ENCODE measurements at places on chromosomes 13 and 19.

DNA sequence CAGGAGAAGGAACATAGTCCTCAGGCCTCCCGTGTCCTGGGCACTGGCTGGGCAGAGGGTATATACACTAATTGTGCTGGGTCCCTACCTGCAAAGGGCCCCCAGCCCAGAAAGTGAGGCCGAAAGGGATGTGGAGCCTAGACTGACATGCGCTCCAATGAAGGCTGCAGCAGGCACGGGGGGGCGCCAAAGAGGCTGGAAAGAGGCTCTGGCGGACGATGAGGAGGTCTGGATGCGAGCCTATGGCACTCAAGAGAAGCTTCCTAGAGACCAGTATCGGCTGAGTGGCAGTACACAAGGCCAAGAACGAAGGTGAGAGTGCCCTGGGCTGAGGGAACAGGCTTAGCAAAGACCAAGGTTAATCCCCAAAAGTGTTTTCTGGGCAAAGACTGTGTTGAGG is 16.6 kb downstream of the VRK3 start:
- DNase-seq: no peak

DNA sequence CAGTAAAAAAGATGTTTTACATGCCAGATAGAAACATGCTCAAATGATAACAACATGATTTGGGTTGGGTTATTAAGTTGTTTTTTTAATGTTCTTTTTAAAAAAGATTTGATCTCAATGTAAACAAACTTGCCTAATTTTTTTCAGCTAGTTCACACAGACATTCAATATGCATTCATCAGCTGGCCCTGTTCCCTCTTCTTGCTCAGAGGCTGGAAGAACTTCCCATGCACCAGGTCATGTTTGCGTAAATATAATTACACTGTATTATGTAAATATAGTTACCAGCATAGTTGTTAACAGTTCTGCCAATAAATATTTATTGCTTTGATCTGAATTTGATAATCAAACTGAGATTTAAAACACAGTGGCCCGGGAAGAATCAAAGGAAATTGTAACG is 70.6 kb downstream of the ATP11A start:
- no peak for DNase-seq

DNA sequence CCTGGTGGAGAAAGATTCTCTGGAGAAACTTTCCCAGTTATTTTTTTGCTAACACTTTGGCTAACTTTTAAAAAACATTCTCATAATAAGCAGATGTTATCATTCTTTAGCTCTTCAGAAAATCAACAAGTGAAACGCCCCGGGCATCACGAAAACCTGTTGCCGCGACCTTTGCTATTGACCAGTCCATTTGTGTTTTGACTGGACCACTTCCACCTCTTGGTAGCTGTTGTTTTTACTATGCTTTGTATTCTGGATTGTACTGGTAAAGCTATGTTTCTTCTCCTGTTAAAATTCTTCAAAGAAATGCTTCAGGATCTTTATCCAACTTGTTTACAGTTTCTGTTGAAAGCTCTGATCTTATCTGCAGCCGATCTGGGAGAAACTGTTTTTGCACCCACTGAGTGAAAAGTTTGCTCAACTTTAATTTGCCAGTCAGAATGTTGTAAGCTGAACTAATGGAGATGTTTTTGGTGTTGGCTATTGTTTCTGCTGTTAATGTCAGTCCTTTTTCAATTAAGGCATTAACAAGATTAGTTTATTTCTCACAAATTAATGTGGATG is 23.3 kb downstream of the UFM1 start:
- DNase-seq: no peak

DNA sequence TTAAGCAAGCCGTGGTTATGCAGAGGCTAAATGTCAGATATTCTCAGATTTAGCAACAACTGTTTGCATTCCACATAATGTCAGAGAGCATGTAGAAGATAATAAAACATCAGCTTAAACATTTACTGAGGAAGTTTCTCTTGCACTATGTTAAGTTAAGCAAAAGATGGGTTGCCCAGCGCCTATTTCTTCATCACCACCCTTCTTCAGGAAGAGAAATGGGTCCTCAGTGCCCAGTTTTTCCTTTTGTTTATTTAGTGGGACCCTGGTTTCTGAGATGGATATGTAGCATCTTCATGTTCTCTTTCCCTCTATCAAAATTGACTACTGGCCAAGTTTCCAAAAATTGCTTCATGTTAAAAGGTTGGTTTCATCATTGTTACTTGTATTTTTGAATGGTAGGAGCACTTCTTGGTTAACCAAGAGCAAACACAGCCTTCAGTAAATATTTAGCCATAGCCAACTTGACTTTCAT is 356.8 kb downstream of the RFC3 start:
- no peak for DNase-seq

- DNase-seq: no peak
Observed at GRCh38 chr19:18606281-18607225, at the start of gene CRLF1. Gene CRLF1, minus strand, starts transcription at chr19:18606799. Its CDS starts 143 bp downstream, at chr19:18606656.

GRCh38 chr13:109586509-109587346 is 199.7 kb downstream of the IRS2 start:
- no peak for DNase-seq

DNA sequence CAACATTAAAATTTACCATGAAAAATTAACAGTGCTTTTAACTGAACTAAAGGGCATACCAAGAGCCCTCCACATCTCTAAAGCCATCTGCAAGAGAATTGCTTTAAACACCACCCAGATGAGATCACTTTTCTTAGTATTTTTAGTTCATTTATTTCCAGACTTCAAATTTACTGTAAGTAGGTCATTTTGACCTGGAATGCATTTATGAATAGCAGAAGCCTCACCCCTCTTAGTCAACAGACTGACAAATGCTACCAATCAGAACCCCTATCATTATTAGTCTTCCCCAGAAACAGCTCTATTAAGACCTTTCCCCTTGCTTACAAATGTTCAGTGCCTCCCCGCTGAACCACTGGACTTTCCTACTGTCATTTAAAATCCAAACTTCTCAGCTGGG is 27.3 kb downstream of the RUBCNL start:
- DNase-seq: no peak

DNA sequence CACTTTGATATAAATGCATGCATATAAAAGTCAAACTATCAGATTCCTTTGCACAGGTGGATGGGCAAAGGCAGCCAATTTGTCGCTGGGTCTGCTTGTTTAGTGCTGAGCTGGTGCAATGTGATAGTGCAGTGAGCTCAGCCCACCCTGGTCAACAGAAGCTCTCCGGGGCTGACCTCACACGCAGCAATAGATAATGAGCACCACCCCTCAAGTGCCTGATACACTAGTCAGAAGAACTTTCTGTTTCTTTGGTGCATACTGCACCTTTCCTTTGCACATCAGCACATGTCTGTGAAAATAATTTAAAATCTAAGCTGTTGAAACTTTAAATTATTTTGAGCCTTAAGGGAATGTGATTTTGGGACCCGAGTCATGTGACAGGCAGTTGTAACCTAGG is 20.2 kb downstream of the ATP8A2 start:
- no peak for DNase-seq

DNA sequence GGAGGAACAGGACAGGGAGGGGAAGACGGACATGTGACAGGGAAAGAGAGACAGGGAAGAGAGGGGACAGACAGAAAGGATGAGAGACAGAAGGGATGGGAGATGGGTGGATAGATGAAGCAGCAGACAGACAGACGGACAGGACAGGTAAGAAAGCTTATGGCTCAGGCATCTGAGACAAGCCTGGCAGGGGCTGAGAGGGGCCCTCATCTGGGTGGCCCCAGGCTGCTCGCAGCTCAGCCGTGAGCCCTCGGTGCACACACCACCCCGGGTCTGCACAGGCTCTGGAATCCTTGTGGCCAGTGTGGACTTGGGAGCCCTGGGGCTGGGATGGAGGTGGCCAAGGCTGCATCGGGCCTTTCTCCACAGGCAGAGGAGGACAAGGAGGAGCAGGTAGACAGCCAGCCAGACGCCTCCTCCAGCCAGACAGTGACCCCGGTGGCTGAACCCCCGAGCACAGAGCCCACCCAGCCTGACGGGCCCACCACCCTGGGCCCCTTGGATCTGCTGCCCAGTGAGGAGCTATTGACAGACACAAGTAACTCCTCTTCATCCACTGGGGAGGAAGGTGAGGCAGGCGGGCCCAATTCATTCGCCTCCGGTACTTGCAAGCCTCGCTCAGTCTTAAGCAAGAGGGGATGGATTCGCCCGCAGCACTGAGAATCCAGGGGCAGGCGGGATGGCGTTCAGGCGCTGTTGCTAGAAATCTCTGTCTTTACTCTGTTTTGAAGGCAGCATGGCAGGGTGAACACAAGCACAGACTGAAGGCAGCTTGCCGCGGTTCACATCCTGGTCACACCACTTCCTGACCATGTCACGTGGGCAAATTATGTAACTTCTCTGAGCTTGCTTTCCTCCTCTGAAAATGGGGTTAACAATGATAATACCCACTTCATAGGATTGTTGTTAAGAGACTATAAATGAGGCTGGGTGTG is 14.0 kb downstream of the GRAMD1A start:
- DNase-seq: peak; percentile 42

DNA sequence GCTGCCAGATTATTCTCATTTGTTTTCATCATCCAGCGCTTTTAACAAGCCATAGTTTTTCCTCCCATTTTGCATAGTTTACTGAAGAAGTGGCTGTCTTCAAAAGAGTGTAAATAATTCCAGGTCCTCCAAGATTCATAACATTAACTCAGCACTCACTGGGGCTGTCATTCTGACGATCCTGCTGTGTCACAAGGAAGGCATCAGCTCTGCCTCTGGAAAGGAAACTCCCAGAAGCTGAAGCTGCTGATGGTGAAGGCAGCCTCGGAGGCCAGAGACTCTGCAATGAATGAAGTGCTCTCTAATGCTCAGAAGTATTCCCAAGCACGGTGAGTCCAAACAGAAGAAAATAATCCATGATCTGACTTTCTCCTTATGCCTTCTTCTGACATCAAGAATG is 60.0 kb downstream of the FLT1 start:
- DNase-seq: no peak

DNA sequence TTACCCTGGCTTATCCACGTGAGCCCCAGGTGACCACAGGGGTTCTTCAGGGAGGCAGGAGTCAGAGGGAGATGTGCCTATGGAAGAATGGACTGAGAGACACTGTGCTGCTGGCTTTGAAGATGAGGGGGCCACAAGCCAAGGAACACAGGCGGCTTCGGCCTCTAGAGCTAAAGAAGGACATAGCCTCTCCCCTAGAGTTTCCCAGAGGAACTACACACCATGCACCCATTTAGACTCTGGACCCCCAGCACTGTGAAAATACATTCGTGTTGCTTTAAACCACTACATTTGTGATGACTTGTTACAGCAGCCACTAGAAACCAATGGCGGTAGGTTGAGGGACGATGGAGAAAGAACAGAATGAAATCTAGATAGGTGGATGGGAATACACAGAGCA is 13.7 kb upstream of the ATF5 start:
- DNase-seq: no peak

- DNase-seq: no peak
Observed at GRCh38 chr13:36344886-36345437, 1.2 kb downstream of the SPART start.

- DNase-seq: peak; percentile 28
Observed at GRCh38 chr19:41426952-41427646, at the start of gene B3GNT8. Gene B3GNT8, minus strand, starts transcription at chr19:41427374. Its CDS starts 596 bp downstream, at chr19:41426778.

- DNase-seq: no peak
Observed at GRCh38 chr19:48962029-48962848, 2.9 kb upstream of the FTL start.

DNA sequence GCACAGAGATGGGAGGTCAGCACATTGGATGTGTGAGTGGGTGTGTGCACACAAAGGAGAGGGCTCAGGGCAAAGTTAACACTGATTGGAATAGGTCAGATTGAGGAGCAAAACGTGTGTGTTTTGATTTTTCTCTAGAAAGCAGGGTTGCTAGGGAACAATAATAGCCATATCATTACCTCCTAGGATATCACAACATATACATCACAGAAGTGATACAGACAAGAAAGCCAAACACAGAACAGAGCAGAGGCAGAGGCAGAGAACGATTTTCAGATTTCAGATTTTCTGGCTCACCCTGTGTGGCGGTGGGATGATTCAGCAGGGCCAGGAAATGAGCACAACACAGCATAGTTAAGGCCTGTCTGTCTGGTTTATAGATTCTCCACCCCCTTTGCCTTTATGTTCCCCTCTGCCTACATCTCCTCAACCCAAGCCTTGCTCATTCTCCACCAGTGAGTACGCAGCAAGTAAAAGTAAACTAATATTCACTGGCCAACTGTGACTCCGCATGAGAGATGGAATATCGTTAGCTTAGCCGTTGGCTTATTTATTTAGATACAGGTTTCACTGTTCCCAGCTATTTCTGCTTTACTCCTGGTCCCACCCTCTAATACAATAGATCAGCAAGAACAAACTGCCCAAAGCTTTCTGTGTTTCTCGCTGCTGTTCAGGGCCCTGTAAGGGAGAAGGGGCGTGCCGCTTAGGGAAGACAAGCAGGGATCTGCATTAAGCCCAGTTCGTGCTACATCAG is 182.7 kb upstream of the TSC22D1 start:
- DNase-seq: no peak

DNA sequence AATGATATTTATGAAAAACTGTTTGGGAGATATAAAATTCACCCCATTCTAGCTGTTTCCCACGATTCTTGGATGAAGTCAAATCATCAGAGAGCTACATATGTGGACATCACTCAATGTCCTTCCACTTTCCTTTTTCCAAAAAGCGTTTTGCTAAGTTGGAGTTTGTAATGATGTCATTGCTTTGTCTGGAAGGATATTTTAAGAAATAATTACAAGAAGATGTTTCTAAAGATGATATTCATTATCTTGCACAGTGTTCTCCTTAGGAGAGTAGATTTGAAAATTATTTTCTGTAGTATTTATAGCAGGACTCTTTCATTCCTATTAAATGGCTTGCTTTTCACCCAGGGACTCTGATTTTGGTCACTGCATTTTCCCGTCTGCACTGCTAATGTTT is 851.2 kb downstream of the EFNB2 start:
- DNase-seq: no peak

DNA sequence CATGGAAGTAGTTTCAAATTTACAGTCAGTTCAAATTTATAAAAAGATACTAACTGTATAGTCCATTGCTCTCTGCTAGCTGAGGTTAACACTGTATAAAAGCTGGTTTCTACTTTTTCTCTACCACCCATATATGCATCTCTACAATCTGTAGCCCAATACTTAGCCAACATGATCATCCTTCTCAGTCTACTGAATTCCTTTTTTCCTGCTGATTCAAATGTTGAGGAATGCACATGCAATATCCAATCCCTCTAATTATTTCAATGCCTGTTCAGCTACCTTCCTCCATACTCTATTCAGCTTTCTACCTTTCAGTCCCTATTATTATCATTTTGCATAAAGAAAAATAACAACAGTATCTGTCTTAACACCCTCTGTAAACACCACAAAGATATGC is 15.6 kb downstream of the KPNA3 start:
- DNase-seq: no peak

GRCh38 chr13:111519041-111519440 is 198.6 kb downstream of the TEX29 start:
- DNase-seq: no peak

DNA sequence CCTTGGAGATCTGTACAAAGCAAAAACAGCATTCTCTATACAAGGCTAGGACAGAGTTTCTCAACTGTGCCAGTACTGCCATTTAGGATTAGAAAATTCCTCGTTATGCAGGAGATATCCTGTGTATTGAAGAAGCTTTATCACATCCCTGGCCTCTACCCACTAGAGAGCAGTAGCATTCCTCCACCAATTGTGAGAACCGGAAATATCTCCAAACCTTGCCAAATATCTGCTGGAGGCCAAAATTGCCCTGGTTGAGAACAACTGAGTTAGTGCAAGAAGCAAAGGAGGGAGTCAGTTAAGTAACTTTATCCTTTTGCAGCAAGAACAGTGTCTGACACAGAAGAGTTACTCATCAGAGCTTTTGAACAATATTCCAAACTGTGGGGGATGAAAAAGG is 16.2 kb upstream of the FREM2 start:
- no peak for DNase-seq

- DNase-seq: no peak
Observed at GRCh38 chr19:32018014-32018413, 327.4 kb upstream of the ZNF507 start.
